ENCODE measurements at places on chromosomes 4 and X.

- DNase-seq: no peak
These were observed 49.9 kb downstream of the FAM114A1 start for GRCh38 chr4:38917481-38918025.

GRCh38 chr4:4860600-4861389, 1.3 kb downstream of the MSX1 start:
- DNase-seq: no peak

DNA sequence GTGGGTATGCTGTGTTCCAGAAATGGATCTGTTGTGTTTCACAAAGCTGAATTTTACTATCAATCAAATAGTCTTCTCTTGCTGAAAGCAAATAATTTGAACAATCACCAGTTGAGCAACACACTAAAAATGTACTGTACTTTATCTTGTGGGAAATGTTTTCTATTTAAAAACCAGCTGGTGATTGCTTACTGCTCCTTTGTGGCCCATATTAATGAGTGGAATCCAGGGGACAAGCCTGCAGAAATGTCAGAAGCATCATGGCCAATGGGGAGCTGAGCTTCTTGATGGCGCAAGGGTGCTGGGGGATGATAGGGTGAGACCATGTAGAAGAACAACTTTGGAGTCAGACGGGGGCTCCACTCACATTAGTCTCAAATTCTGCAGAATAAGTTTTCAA, 346.2 kb downstream of the ARHGAP10 start:
- DNase-seq: no peak

DNA sequence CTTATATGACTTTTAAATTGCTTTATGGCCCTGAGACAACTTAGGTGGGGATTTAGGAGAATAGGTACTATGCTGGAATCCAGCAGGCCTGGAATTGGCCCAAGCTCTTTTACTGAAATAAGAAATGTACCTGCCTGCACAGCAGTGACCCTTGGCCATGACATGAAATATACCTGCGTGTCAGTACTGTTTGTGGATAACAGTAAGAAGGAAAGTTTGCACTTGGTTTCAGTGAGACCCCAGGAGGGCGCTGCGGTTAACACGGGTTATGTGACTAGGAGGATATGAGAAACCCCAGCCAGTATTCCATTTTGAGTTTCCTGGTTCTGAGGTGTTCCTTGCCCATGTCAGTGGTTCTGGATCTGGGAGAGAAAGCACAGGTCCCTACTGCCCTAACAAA, 5.3 kb downstream of the MTM1 start:
- no peak for DNase-seq

DNA sequence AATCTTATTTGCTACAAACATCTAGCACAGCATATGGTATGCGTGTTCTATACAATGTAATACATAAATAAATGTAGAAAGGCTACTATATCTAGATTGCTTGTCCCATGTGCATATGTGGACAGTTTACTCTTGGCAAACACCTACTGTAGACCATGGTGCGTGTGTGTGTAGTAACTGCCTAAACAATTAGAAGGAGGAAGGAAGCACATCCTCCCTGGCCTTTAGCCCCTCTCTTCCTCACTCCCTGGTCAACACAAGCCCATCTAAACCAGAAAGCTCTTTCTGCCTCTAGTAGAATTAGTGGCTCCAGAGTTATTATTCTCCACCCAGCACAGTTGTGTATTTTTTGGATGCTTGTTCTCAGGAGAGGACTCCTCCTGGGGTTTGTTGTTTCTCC, 73.9 kb downstream of the KDR start:
- no peak for DNase-seq

- DNase-seq: no peak
These were observed 28.2 kb downstream of the PHKA1 start for GRCh38 chrX:72685810-72686456.

- no peak for DNase-seq
These were observed 22.4 kb downstream of the OTOP1 start for GRCh38 chr4:4204401-4204745.

GRCh38 chr4:69970071-69970470, 4.5 kb upstream of the CSN2 start:
- no peak for DNase-seq

- no peak for DNase-seq
These were observed 48.8 kb upstream of the GALNT7 start for GRCh38 chr4:173119818-173120217.

- DNase-seq: no peak
These were observed 20.6 kb downstream of the ZDHHC9 start for GRCh38 chrX:129823115-129823514.

DNA sequence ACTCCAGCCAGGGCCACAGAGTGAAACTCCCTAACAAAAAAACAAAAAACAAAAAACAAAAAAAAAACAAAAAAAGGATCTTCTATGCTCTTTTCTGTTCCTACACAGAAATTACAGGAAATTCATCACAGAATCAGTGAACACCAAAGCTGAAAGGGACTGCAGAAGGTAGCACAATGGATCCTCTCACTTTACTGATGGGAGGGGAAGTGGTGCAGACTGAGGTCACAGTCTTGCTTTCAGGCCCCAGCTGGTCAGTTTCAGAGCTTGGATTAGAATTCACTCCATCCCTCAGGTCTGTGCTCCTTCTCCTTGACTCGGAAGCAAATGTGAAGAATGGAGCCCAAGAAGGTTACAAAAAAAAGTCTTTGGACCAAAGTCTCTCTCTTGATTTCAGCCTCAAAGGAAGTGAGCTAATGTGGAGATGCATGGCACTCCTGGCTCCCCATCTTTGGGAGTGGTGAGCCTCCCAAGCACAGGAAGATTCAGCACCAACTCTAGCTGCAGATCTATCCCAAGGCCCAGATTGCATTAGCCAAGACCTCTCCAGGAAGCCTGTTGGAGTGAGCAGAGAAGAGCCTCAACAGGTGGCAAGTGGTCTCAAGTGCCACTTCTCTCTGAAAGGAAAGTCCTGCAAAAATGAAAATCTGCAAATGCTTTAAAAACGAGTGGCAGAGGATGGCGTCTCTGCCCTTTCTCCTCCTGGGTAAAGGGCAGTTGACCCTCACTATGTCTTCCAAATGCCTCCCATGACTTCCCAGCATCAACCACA, 176.0 kb downstream of the MAML3 start:
- no peak for DNase-seq

GRCh38 chr4:74446193-74446868, 1.4 kb downstream of the AREG start:
- DNase-seq: no peak

DNA sequence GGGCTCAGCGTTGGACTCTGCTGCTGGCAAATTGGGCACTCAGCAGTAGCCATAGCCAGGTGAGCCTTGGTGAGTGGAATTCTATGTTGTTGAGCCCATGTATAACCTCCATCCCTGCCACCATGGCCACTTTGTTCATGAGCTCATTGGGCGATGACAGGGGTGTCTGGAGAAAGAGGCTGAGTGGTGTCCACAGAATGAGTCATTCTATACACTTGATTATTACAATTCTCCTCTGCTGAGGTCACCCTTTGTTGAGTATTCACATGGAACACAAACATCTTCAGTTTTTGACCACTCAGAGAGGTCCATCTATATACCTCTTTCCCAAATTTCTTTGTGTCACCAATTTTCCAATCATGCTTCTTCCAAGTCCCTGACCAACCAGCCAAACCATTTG, 1341.7 kb downstream of the PCDH7 start:
- no peak for DNase-seq

- peak; percentile 85 for DNase-seq
These were observed at the start of gene WNK3 for GRCh38 chrX:54357414-54358377. Gene WNK3 (minus strand): TSS chrX:54358046.

DNA sequence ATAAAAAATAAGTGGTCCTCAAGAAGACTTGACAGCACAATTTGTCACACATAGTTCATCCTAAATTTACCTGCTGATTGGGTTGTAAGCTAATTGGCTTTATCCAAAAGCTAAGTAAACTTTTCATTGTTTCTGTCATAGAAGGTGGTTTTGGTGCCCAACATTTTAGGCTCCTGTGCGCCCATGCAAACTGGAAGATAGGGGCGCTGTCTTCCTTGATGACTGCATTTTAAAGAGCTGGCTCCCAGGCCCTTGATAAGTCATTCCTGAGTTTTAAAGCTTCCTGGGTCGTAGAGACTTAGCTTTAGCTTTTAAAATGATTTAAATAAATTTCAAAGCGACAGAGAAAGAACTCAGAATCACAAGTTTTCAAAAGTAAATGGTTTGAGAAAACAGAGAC, 625.4 kb upstream of the GALNT7 start:
- no peak for DNase-seq

GRCh38 chr4:189548484-189549125, 392.1 kb upstream of the FRG1 start:
- no peak for DNase-seq

DNA sequence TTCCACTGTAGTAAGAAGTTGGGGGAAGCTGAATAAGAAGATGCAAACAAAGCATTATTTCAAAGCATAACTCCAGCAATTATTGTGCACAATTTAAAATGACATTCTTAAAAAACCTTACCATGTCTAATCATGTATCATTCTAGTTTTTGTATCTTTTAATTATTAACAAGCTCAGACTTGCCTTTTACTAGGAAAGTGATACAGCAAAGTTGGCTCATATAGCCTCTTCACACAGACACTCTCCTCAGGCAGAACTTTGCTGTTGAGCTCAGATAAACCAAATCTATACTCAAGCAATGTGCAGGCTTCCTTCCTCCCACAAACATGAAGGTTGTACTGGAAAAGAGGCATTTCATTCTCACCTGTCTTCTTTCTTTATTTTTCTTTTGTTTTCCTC, 358.7 kb upstream of the EMCN start:
- no peak for DNase-seq

DNA sequence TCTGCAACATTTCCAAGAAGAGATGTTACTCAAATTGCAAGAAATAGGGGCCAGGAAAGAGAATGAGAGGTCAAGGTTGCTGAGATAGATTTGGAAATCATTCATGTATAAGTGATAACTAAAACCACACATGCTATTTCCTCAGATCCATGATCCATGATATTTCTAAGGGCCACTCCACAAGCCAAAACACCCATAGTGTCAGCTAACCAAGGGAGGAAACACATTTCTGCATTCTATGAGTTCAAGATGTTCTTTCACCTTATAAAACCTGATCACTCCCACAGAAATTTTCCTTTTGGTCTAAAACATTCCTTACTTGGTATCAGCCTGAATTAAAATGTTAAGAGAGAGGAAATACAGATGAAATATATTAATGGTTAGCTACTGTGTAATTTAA, 47.2 kb downstream of the TBCK start:
- no peak for DNase-seq

GRCh38 chr4:75007891-75008290, 75.0 kb downstream of the PARM1 start:
- DNase-seq: no peak

DNA sequence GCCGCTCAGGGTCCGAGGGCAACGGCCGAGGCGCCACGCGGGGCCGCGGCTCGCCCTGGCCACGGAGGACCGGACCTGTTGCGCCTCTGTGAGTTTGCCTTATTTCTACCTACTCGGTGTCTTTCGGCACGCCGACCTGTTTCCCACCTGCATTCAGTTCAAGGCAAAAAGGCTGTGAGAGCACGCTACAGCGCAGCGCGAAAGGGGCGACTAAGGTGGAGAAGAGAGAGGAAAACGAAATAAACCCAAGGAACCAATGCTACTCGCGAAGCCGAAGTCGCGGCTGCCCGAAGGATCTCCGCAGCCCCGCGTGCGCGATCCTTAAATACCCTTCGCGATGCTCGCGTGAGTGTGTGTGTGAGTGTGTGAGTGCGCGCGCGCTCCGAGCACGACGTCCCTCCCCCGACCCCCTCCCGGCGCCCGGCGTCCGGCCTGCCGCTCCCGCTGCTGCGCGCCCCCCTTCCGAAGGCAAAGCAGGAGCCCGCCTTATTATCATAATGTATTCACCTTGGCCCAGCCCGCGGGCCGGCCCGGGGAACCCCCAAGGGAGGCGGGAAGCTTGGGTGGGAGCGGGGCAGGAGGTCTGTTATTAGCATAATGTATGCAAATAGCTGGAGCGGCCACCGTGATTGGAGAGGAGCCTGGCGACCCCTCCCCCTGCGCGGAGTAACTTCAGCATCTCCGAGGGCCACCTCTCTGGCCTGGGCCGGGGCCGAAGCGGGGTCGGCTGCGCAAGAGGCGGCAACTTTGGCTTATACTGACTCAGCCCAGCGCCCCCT, at the start of gene COL25A1:
COL25A1 (minus strand) TSS at position 298 of the 779 bp plus-strand sequence.
- DNase-seq: peak; percentile 63

DNA sequence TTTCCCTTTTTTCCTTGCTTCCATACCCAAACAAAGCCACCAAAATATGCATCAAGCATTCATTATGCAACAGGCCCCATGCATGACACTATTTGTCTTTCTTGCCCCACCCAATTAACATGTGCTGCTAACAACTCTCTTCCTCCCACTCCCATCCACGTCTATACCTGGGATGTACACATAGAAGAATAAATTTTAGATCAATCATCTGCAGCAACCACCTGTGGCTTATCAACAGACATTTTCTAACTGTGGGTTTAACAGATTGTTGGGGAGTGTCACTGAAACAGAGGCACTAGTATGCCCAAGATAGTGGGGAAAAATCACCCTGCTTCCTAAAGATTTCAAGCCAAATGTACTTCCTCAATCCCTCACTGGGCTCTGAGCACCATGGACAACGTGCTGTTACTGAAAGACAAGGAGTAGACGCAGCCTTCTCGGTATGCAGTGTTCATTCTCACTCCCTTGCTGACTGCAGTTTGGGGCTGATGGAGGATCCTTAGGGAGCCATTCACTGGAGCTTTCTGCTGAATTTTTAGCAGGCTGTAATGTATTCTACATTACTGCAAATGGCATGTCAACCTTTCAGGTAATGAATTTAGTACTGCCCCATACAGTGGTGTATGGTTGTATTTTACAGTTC, 28.4 kb upstream of the TRPC5OS start:
- DNase-seq: no peak

DNA sequence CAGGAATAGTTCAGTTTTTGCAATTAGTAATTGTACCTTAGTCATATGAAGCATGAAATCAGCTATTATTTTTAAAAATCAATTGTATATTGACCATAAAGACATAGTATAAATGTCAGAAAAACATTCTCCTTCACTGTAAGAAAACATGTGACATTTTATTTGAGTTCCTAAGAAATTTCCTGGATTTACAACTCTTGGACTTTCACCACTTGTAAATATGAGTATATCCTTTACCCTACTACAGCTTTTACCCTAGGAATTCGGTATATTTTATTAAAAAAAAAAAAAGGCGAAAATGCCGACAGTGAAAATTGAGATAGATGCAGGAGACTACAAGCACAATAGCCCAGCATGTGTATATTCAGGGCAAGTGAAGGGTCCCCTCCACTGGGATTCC, 14.9 kb downstream of the ADH1A start:
- no peak for DNase-seq

Measured in muscle of arm (tissue), 14 donors.